ENCODE measurements at places on chromosomes 11 and 22. TPM values are rescaled to one million over a fixed set of nuclear protein-coding genes. Genes with fewer than 3 reads are reported as not detected.

- no peak for DNase-seq
Observed at GRCh38 chr22:27888310-27888709, 30.7 kb downstream of the PITPNB start.

- DNase-seq, result no peak
Observed at GRCh38 chr11:9170450-9170849, 79.1 kb upstream of the SCUBE2 start.

GRCh38 chr11:32186118-32186517 is 95.2 kb downstream of the RCN1 start:
- DNase-seq, result no peak

MRGPRX3 gene
- total RNA-seq, result 0.65 TPM

VPREB1 gene
- not detected for total RNA-seq

MUC2 gene
- not detected for total RNA-seq
